ENCODE measurements at places on chromosomes 5 and 9.

- no peak for DNase-seq
Measured at GRCh38 chr9:21589344-21590056, 107.4 kb upstream of the IFNE start.

- peak; percentile 43 for DNase-seq
Measured at GRCh38 chr9:101727612-101728524, 10.6 kb downstream of the GRIN3A start.

DNA sequence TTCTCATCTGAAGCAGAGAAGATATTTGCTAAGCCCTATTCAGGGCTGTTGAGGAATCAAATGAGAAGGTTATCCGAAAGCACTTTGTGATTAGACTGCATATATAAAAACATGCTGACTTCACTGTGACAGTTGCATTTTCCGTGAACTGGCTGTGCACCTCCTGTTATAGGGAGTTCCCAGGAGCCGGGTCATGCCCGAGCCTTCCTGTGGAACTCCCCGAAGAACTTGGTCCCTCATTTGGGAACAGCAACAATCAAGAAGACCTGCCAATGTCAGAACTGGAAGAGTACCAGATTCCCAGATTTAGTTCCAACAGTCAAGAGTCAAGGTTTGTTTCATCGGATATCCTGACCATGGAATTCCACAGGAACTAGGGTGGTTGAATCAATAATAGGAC, 130.4 kb upstream of the RAI14 start:
- no peak for DNase-seq

DNA sequence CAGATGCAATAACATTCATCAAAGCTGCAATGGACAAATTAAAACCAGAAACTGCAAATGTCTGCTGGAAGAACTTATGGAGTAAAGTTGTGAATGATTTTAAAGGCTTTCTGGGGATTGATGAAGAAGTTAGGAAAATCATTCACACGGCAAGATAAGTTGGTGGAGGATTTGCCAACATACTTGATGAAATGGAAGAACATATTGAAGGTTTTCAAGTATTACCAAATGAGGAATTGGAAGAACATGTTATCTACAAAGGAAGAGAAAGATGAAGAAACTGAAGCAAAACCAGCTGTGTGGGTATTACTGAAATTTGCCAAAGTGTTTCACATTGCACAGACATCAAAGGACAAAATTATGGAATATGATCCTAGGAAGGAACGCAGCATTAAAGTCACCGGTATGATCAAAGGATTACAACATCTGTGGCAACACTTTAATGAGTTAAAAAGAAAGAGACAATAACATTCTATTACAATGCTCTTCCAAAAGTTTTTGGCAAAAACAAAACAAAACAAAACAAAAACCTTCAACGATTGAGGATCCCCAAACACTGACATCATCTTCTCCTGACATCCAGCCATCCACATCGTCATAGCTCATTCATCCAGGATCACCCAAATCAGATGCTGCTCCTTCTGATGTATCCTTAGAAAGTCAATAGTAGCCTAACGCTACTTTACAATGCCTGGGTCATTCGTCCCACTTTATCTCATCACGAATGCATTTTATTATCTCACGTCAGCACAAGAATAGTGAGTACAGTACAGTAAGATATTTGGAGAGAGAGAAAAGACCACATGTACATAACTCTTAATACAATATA, 61.3 kb upstream of the SMC5 start:
- DNase-seq, result no peak

Measured in D341Med (cell line).